ENCODE measurements at places on chromosomes 2 and 18. TPM values are rescaled to one million over a fixed set of nuclear protein-coding genes. Genes with fewer than 3 reads are reported as not detected.

LIMS2 gene
- 1.4 TPM for total RNA-seq

DNA sequence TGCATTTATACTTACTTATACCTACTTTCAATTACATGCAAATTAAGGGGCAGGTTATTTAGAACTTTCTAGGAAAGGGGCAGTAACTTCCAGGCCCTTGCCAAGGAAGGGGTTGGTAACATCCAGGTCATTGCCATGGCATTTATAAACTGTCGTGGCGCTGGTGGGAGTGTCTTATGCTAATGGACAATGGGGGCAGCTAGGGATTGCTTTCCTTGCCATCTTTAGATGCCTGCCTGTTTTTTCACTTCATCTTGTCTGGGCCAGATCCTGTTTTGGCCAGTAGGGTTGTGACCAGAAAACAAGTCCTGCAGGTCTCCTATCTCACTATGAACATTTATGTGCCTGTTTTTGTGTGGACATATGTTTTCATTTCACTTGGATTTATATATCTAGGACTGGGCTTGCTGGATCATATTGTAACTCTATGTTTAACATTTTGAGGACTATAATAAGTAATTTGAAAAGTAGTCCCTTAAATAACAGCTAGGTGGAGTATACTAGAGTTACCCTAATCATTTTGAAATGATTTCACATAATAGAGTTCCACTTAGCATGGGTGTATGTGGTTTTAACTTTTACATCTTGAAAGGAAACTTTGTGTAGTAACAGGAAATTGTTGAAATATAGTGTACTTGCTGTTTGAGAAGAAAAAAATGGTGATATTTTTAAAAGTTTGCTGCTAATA lies 56.1 kb downstream of the LCLAT1 start:
- H3K27ac ChIP-seq, result 0 out of 2 replicates have a peak overlapping the region, but pooled peaks have one; percentile 4
- no peak for DNase-seq

DNA sequence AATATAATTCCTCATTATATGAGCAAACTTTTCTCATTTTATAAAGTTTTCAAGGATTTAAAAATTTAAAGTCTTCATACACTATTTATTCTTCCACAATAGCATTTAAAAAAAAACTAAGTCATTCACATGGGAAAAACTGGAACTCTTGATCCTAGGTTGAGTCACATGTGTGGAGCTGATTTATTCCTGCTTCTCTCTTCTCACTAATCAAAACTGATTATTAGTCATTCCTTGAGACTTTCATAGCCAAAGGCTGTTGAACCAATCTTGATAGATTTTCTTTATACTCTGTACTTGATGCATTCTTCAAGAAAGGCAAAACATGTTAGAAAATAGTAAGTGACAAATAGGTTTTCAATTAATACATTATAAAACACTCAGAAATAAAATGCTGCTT lies 27.4 kb downstream of the NR4A2 start:
- H3K4me1 ChIP-seq, result no peaks in the 10 kb centered on the region
- no peak overlapping the region for H3K27ac ChIP-seq
- H3K4me3 ChIP-seq, result no peak overlapping the region

DNA sequence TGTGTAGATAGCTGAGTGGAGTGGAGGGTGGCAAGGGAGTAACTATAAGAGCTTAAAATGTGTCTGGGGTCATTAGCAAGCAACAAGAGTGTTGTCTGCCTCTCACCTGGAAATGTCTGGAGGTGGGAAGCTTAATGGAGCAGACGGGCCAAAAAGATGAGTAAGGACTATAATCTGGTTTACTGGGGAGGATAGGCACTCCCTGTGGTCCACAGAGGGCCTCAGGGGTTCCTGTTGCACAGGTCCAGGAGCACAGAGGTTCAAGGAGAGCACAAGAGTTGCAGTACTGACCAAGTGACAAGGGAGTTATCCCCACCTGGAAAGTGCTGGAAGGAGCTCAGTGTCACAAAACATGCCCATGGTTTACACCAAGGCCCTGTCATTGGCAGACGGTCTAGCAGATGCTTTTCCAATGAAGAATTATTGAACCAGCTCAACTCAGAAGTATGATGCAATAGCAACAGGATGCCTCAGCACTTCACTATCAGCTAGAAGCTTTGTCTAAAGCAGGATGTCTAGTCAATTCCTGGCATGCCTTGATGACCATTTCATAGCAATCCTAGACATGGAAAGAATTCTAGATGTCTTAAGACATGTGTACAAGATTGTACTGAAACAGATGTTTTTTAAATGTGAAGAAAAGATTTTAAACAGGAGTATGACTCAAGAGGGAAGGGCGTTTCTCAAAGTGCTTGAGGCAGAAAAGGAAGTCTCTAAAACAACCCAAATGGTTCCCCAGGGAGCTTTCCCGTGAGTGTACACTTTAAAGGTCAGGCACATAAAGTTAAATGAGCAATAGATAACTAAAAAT lies 62.9 kb upstream of the SERPINE2 start:
- H3K27ac ChIP-seq, result peak overlapping the region; percentile 78
- H3K27me3 ChIP-seq, result no peaks in the 10 kb centered on the region
- DNase-seq, result peak; percentile 79
- H3K4me1 ChIP-seq, result peaks cover 26% of the 10 kb centered on the region
- H3K36me3 ChIP-seq, result no peaks in the 10 kb centered on the region
- no peak overlapping the region for H3K4me3 ChIP-seq

DNA sequence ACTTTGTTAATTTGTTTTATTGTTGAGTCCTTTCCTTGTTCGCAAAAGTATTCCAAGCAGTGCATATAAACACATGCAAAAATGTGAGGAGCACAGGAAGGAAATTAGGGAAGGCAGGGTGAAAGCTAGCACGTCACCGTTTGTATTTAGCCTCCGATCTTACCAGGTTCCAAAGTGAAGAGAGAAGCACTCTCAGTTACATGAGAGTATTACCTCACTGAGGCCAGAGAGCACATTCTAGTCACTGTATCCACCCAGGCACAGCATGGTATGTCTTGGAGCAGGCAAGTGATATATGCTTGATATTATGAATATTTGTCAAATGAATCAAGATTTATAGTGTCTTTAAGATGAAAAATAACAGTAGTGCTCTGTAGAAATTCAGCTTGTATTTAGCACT lies 6.5 kb upstream of the TMEM182 start:
- H3K4me3 ChIP-seq, result no peak overlapping the region
- H3K4me1 ChIP-seq, result no peaks in the 10 kb centered on the region
- no peaks in the 10 kb centered on the region for H3K36me3 ChIP-seq
- no peak for DNase-seq
- H3K27me3 ChIP-seq, result no peaks in the 10 kb centered on the region

- no peak overlapping the region for H3K27ac ChIP-seq
- H3K36me3 ChIP-seq, result no peaks in the 10 kb centered on the region
- peaks cover 62% of the 10 kb centered on the region for H3K4me1 ChIP-seq
Measured at GRCh38 chr18:48875942-48876511, 74.7 kb downstream of the SMAD7 start.

DNA sequence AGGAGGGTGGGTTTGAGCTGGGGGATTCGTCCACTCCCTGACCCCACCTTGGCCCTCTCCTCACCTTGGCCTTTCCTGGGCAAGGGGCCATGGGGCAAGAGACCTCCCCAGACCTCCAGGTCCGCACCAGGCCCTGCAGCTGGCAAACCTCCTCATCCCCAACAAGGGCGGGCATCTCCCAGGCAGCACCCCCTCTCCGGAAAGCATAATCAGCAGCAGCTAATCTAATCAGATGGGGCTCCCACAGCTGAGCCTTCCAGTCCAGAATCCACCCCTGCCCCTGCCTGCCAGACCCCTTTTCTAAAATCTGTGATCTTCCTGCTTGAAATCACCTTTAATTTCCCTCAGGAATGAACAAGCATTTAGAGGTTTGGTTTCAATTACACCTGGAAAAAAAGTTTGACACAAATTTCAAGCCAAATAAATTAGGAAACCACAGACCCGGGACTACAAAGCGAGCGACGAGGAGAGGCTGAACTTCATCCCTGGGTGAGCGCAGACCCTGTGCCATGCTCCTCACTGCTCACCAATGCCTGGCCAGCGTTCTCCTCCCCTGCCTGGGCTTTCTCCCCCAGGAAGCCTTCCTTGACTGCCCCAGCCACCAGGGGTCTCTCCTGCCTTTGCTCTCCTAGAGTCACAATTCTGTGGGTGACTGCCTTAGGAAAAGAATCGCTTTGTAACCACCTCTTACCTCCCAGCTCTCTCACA lies 143.0 kb upstream of the MYCN start:
- no peaks in the 10 kb centered on the region for H3K36me3 ChIP-seq
- H3K4me3 ChIP-seq, result no peak overlapping the region
- no peak overlapping the region for H3K27ac ChIP-seq
- no peak for DNase-seq

GRCh38 chr2:52311862-52312261 lies 1279.9 kb upstream of the NRXN1 start:
- H3K27me3 ChIP-seq, result no peaks in the 10 kb centered on the region
- no peaks in the 10 kb centered on the region for H3K36me3 ChIP-seq
- DNase-seq, result no peak
- no peak overlapping the region for H3K4me3 ChIP-seq
- no peaks in the 10 kb centered on the region for H3K4me1 ChIP-seq

- no peak overlapping the region for H3K4me3 ChIP-seq
- peak; percentile 71 for DNase-seq
- peaks cover 63% of the 10 kb centered on the region for H3K4me1 ChIP-seq
- H3K36me3 ChIP-seq, result peaks cover 8% of the 10 kb centered on the region
- peak overlapping the region; percentile 48 for H3K27ac ChIP-seq
- no peaks in the 10 kb centered on the region for H3K27me3 ChIP-seq
Measured at GRCh38 chr2:46325182-46325928, 28.1 kb downstream of the EPAS1 start.
